Kidney (tissue), 22 donors: ENCODE measurements at places on chromosomes 3 and 15. TPM values are rescaled to one million over a fixed set of nuclear protein-coding genes. Genes with fewer than 3 reads are reported as not detected.

- H3K27me3 ChIP-seq = no peaks in the 10 kb centered on the region
- H3K4me1 ChIP-seq = peaks cover 4% of the 10 kb centered on the region
- H3K4me3 ChIP-seq = no peak overlapping the region
- DNase-seq = no peak
These were observed 451.8 kb upstream of the IL12A start for GRCh38 chr3:159536876-159537275.

GRCh38 chr3:134060561-134061385 lies 31.0 kb upstream of the SLCO2A1 start:
- no peaks in the 10 kb centered on the region for H3K36me3 ChIP-seq
- H3K27me3 ChIP-seq = no peaks in the 10 kb centered on the region
- DNase-seq = peak; percentile 25

- no peak overlapping the region for H3K4me3 ChIP-seq
- peaks cover 3% of the 10 kb centered on the region for H3K27me3 ChIP-seq
- no peaks in the 10 kb centered on the region for H3K4me1 ChIP-seq
- H3K27ac ChIP-seq = no peak overlapping the region
- no peak for DNase-seq
These were observed 114.2 kb upstream of the THRB start for GRCh38 chr3:24608701-24609390.

NANOGP8 gene
- total RNA-seq = 1.3 TPM

ITPKA gene
- 0.66 TPM for total RNA-seq

ZNF620 gene
- 6.9 TPM for total RNA-seq
